Stimulated activated naive CD4-positive, alpha-beta T cell treated with Interleukin-2 at 50 U/mL for 16 hours (primary cell): ENCODE measurements at places on chromosomes 4 and X.

DNA sequence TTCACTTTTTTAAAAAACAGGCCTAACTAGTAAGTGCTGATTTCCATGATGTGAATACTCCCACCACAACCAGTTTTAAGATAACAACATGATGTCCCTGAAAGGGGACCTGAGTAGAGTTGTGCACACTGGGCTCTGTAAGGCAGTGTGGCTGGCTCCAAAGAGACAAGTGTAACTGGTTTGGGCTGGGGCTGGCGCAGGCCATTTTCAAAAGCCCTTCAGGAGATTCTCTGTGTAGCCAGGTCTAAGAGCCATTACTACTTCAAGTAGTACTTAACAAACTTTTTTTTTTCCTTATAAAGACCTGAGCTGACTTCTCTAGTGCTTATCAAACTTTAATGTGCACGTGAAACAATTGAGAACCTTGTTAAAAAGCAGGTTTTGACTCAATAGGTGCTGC is 4.3 kb downstream of the QRFPR start:
- no peak for DNase-seq

DNA sequence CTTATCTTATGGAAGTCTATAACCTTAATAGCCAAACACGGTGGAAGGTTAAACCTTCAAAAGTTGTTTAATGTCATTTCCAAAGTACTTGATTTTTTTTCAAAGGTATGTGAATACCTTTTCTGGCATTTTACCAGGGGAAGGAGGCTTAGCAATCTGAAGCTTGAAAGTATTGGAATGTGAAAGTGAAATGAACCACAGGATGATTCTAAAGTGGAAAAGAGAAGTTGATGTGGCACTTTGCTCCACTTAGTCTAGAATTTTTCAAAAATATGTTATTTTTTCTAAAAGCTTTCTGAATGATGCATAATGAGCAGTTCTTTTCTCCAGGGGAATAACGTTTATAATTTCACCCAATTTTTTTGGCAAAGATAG is 19.2 kb downstream of the PI4K2B start:
- DNase-seq: no peak

DNA sequence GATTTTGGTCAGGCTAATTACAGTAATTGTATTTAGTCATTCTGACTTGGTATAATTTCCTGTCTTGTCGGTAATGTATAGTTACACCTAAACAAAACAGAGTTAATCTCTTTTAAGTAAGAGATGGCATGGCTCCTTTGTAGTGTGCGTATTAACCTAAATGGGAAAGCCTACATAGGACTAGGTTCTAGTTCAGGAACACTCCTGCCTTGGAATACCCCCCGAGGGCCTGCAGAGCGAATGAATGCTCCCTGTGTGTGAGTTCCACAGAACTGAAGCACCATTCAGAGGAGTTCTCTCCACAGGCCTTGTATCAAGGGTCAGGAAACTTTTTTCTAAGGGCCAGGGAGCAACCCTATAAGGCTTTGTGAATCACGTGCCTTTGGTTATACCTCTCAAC is 44.9 kb upstream of the STIM2 start:
- DNase-seq: no peak

GRCh38 chrX:131399678-131400428 is 110.7 kb upstream of the IGSF1 start:
- DNase-seq: no peak

DNA sequence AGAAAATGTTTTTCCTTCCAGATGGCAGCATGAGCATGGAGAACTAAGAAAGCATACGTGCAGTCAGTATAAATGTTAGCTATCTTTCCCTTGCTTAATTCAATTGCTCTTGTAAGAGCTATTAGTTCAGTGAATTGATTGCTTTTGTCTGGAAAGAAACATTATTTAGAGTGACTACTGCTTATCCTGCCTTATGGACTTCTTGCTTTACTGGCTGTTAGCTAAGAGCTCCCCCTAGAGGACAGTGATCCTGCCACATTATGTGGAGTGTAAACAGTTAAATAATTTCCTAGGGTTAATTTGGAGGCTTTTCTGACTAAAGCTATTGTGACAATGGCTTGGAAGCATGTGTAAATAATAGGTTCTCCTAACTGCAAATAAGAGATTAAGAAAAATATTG is 1402.4 kb downstream of the FAM133A start:
- no peak for DNase-seq

DNA sequence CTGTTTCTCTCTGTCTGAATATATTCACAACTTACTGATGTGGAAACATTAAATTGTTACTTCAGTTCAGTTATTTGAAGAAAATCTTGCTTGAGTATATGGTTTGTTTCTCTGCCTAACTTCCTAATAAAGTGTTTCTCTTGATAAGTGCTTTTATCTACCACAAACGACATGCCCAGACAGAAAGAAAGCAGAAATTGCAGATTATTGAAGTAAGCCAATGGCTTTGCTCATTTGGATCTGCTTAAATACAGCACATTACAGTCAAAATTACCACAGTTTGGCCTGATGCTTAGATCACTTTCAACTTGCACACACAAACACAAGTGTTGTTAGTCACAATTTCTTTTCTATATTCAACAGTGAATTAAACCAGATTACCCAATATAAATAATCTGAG is 68.0 kb downstream of the ATOH1 start:
- no peak for DNase-seq

GRCh38 chr4:47668810-47669408 is 169.0 kb downstream of the CORIN start:
- no peak for DNase-seq

- DNase-seq: no peak
Observed at GRCh38 chr4:37909332-37910090, 18.6 kb downstream of the TBC1D1 start.
